NCI-H345 (cell line): ENCODE measurements at places on chromosomes 11 and 22.

- DNase-seq, result no peak
Observed at GRCh38 chr22:20587206-20587958, 80.0 kb downstream of the MED15 start.

DNA sequence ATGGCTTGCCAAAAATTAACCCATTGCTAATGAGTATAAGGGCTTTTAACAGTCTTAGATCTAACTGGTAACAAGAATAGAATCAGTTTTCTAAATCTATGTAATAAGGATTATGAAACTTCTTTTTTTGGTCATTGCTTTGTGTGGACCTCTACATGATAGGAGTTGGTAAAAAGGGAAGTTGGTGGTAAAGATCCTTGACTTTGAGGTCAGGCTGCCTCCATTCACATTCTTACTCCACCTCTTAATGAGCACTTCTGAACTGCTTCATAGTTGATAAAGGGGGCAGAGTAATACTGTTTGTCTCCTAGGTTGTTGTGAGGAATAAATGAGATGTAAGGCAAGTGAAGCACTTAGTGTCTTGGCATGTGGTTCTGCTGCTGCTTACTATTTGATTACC, 10.6 kb downstream of the EIF3M start:
- DNase-seq, result no peak

GRCh38 chr11:103619480-103619879, 417.0 kb upstream of the DDI1 start:
- DNase-seq, result peak; percentile 62

DNA sequence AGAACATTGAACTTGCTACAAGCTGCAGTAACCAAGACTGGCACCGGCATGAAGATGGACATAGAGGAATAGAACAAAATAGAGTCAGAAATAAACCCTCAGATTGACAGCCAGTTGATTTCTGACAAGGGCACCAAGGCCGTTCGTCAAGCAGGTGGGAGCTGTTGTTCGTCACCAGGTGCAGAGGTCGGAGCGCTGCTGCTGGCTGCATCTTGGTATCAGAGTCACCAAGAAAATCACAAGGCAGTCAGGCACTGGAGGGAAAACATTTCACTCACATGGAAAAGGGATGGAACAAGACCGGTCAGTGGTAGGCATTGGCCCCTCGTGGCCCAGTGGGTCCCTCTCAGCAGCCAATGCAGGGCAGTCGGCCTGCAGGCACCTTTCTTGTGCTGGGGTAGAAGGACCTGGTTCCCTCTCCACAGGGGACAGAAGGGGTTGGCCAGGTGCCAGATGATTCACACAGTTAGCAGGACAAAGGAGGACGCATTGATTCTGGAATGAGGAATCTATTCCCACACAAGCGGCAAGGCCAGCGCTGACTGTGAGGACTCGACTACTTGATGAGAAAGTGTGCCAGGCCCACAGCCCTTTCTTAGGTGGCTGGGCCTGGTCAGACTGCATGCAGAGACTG, 115.8 kb upstream of the FGF3 start:
- peak; percentile 84 for DNase-seq

DNA sequence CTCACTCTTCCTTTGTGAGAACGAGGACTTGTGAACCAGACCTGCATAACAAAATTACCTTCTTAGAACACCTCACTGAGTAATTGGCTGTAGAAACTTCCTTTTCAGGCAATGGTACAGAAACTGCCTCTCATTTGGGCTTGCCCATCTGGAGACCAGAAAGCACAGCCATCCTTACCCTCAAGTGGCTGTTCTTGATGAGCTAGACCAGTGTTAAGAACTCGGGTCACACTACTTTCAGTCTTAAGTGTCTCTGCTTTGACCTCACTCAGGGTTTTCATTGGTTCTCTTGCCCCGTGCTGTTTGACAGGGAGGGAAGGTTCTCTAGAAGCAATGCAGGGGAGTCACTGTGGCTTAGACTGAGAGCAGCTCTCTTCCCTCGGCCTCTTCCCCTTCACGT, 29.3 kb downstream of the NAT10 start:
- DNase-seq, result no peak

- no peak for DNase-seq
Observed at GRCh38 chr11:69682221-69682620, 7.1 kb upstream of the LTO1 start.

DNA sequence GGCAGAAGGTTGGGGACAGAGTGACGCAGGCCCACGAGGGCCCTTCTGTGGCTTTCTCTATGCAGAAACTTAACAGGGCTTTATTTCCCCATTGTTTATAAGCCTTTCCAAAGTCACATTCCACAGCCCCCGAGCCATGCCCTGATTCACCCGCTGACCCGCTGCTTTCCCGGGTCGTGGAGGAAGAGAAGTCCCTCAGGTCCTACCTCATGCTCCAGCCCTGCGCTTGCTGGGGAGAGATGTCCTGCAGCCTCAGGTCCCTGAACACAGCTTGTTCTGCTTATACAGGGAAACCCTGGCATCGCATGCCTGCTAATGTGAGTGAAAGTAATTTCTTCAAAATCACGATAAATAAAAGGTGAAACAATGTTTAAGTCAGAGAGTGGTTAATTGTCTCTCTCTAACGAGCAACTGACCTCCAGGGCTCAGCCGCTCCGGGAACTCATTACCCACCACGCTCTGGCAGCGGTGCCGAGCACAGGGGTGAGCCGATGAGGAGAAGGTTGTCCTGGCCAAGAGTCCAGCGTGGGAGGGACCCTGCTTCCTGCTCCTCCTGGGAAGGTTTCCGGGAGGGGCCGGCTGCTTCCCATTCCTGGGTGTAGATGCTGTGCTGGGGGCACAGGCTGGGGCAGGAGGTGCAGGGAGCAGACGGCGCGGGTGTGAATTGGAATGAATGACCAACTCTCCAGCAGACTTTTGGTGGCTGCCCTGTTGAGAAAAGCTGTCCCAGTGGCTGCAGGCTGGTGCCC, 595.2 kb downstream of the BRD1 start:
- no peak for DNase-seq

DNA sequence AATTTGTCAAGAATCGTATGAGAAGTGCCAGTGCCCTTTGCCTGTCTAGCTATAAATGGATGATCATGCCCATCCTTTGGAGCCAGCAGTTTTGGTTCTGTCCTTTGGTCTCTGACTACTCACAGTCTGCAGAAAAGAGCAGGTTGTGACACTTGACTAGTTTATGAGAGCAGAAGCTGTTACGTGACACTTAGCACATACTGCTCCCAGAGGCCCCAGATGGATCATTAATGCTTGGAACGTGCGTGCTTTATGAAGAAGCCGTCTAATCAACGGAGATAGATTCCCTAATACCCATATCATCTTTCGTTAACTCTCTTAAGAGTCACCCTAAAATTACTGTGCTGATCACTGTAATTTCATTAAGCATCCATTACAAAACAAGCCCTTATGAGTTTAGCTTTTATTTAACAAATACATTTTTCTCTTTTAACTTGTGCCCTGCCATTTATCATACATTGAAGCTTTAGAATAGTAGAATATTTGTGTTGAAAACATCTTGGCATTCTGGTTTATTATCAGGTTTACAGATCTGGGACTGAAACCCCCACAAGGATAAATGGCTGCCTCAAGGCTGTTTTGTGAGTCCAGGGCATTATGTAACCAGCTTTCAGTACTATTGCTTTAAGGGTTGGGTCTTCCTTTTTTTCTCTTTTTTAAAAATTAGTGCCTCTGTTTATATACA, 47.0 kb upstream of the ADORA2A start:
- DNase-seq, result no peak

GRCh38 chr22:48245196-48245485, 1482.7 kb downstream of the TBC1D22A start:
- DNase-seq, result no peak

DNA sequence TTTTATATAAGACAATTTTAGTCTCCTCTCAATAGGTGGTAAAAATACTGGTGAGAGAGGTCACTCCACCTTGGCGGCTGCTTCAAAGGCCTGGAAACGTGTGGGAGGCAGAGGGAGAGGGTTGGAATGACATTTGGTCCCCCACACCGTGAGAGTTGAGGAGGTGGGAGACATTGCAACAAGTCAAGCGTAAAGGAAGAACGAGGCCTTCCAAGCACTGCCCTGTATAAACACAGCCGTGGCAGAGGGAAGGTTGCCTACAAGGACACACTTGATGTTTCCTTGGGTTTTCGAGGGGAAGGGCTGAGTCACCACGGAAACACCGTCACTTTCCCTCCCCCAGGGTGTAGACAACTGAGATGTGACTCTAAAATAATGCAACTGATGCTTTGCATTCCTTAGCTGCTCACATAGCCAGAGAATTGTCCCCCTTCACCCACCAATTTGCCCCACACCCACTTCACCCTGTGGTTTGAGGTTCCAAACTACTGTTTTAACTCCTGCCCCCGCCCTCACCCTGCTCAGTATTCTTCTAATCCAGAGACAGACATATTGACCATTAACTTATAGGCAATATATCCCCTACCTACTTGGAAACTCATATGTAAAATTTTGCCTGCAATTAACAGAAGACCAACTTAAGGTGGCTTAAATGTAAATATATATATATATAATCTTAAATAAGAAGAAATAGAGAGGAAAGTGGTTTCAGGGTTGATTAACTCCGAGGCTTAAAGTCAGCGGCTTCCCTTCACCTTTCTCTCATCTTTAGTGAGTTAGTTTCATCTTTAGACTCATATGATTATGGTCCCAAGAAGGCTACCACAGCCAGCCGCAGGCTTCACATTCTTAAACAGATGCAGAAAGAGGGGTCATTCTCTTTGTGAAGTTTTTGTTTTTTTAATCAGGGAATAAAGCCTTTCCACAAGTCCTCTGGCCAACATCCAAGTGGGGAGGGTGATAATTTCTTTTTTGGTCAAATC, 54.1 kb upstream of the BDNF start:
- no peak for DNase-seq

- DNase-seq, result no peak
Observed at GRCh38 chr22:40803321-40803720, 15.8 kb downstream of the SLC25A17 start.

DNA sequence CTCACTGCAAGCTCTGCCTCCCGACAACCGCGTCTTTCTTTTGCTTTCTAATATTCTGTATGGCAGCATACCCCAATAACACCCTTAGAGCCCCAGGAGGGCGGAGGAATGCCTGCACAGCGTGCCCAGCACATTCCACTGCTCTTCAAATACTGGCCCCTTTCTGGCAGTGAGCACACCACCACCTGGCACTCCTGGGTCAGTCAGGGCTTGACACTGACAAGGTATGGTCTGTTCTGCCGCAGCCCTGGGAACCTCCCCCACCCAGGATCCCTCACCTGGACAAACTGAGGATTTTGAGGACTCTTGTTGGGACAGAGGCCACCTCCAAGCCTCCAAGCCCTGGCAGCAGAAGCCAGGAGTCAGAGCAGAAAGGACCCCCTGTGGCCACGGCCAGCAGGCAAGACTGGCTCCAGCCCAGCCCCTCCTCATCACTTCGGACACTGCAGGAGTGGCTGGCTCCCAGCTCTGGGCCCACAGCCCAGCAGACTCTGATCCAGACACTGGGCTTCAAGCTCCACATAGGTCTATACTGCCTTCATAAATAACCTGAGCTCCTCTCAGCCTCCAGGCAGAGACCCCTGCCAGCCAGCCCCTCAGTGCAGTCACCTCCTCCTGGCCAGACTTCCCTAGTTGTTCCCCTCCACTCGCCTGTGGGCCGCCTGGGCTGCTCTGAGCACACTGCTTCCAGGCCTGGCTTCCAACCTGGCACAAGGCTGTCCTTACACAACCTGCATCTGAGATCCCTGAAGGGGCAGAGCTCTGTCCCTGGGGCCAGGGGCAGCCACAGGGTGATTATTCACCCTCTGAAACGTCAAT, 14.5 kb downstream of the CARS1 start:
- DNase-seq, result no peak

DNA sequence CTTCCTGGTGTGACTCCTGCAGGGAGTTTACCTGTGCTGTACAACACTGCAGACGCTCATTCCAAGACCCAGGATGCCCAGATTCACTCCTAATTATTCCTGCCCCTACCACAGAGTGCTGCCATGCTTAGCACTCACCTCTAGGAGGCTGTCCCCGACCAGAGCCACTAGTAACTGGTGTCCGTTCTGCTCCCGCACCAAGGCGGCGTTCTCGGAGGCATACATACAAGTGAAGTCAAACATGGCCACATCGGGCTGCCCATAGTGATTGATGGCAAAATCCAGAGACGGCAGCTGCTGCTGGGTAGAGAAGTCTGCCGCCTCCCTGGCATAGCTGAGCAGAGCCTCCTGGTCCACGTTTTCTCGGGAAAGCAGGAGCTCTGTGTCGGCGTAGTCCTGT, 122.3 kb upstream of the BID start:
- no peak for DNase-seq

DNA sequence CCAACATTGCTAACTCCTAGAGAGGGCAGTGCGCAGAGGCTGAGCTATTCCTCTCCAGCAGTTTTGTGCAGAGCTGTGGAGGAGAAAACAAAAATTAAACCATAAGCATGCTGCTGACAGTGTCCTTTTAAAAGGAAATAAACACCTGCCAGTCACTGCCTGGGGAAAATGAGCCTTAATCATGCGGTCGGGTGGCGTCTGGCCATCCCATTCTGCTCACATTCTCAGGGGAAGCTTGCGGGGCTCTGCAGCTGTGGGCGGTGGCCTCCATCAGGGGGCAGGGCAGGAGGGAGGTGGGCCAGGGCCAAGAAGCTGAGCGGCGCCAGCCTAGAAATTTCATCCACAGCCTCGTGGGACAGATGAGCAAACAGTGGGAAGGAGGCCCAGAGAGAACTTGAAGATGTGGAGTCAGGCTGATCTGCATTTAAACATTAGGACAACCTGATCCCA, 71.0 kb upstream of the TP53I11 start:
- no peak for DNase-seq

GRCh38 chr11:118791961-118792569, 1.1 kb upstream of the DDX6 start:
- DNase-seq, result no peak

GRCh38 chr11:26828288-26828687, 106.4 kb upstream of the SLC5A12 start:
- no peak for DNase-seq

- no peak for DNase-seq
Observed at GRCh38 chr11:109726061-109726460, 304.1 kb downstream of the C11orf87 start.

- DNase-seq, result no peak
Observed at GRCh38 chr11:78560153-78560552, 14.5 kb downstream of the NARS2 start.

GRCh38 chr11:61294717-61295595, at the start of gene VWCE:
TSS of gene VWCE (minus strand) at chr11:61295316. CDS start at chr11:61295037, 279 bp downstream.
- peak; percentile 75 for DNase-seq

DNA sequence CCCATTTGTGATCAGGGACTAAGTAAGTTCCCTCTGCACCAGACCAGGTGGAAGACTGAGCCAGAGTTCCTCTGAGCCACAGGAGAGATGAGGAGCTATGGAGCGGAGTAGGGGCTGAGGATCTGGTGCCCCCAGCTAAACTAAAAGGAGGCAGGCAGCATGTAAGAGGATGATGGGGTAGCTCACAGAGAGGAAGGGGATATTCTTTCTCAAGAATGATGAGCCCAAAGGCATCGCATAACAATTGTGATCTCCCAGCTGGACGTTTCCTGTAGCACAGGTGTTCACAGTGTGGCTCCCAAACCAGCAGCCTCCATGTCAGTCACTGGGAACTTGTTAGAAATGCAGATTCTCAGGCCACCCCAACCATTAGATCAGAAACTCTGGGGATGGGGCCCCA, 24.4 kb downstream of the ADAMTS8 start:
- no peak for DNase-seq

GRCh38 chr11:2724653-2725367, 25.0 kb upstream of the KCNQ1OT1 start:
- DNase-seq, result no peak
